ENCODE measurements at places on chromosomes 2 and 18.

GRCh38 chr2:36290306-36290856 is 65.2 kb upstream of the CRIM1 start:
- DNase-seq = no peak

GRCh38 chr18:5095239-5095638 is 101.8 kb downstream of the AKAIN1 start:
- DNase-seq = no peak

GRCh38 chr18:8673256-8674209 is 31.8 kb upstream of the MTCL1 start:
- no peak for DNase-seq

DNA sequence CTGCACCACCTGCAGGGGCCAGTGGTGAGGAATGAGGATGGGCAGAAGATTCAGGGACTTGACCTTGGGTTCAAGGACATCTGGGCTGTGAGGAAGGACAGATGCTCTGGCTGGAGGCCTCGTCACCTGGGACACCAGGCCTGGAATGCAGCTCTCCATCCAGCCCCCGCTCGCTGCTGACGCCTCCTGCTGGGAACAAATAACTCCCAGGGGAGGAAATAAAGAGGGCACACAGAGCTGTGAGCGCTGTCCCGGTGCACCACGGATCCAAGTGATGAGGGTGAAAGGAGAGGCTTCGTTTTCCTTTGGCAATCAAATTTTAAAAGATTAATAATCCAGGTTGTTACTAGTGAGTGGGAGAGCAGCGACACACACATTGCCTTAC is 368.0 kb upstream of the MYT1L start:
- DNase-seq = no peak

- DNase-seq = no peak
Observed at GRCh38 chr2:144084114-144084661, 435.7 kb downstream of the ZEB2 start.

GRCh38 chr2:54063967-54064535 is 51.4 kb upstream of the ACYP2 start:
- no peak for DNase-seq

DNA sequence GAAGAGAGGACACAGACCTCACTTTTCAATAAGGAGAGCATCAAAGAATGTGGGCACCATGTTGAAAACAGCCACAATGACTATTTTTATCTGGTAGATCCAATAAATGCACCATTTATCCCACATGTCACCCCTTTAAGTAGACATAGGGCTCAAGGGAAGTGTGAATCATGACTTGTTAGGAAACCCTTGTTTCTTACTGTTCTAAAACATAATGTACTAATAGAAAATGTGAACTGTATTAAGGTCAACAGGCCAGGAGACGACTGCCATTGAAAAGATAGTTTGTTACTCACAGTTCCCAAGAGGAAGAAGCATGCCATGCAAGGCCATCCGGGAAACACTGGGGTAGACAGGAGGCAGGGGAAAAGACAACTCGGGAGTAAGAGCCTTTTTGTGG is 137.7 kb downstream of the EN1 start:
- no peak for DNase-seq

GRCh38 chr2:126227250-126227649 is 428.7 kb upstream of the GYPC start:
- DNase-seq = no peak

- DNase-seq = no peak
Observed at GRCh38 chr2:15829985-15830384, 110.4 kb upstream of the MYCN start.

DNA sequence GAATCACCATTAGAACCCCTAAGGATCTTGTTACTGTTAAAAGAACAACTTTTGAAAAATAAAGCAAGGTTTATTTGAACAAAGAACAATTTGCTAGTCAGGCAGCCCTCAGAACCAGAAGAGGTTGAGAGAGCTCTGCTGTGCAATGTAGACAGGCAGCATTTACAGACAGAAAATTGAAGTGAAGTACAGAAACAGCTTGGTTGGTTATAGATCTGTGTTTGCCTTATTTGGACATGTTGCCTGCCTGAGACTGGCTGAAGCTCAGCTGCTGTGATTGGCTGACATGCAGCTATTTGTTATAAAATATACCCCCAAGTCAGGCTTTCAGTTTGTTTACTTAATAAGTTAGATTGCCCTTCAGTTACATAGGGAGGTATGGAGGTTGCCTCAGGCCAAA is 12.5 kb downstream of the MSTN start:
- DNase-seq = no peak

DNA sequence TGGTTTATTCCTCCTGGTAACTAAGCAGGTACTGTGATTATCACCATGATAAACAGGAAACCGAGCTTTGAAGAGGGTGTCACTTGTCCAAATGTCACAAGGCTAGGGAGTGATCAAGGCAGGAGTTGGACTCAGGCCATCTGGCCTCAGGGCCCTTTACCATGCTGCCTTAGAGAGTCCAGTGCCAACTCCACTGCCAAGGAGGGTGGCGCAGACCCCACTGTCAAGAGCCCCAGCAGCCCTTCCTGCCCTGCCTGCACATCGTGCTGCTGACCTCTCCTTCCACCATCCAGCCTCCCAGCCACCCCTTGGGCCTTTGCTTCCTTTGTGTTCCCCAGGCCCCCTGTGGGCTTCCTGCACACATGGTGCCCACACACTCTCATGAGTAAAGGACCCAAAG is 48.3 kb downstream of the TNS1 start:
- no peak for DNase-seq

- no peak for DNase-seq
Observed at GRCh38 chr2:186485576-186485870, 537 bp upstream of the ZC3H15 start.

DNA sequence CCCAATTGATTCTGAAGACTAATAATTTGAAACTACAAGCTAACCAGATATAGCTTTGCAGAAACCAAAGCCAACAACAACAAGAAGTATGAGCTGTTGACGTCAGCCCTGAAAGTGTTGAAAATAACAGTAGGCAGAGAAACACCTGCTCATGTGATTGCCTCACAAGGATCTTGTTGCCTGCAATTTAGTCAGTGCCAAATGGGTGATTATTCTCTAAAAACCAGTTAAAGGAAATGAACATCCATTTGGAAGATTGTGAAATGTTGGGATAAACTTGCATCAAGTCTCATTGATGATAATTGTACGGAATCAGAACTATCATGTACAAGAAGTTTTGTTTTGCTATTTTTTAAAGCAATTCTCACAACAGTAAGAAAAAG is 2.8 kb downstream of the CYTIP start:
- no peak for DNase-seq

DNA sequence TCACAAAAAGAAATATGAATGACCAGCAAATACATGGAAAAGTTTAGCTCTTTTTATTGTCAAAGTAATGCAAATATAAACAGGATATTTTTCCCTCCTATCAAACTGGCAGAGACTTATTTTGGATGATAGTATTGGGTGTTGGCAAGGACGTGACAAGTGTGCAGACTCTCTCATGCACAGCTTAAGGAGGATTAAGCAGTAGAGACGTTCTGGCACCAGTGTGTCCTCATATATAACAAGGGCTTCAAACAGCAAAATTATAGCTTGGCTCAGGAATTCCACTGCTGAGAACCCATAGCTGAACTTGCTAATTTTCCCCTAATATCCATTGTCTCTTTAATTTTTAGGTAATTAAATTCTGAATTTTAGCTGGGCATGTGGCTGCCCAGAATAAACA is 114.4 kb downstream of the FAM124B start:
- no peak for DNase-seq

DNA sequence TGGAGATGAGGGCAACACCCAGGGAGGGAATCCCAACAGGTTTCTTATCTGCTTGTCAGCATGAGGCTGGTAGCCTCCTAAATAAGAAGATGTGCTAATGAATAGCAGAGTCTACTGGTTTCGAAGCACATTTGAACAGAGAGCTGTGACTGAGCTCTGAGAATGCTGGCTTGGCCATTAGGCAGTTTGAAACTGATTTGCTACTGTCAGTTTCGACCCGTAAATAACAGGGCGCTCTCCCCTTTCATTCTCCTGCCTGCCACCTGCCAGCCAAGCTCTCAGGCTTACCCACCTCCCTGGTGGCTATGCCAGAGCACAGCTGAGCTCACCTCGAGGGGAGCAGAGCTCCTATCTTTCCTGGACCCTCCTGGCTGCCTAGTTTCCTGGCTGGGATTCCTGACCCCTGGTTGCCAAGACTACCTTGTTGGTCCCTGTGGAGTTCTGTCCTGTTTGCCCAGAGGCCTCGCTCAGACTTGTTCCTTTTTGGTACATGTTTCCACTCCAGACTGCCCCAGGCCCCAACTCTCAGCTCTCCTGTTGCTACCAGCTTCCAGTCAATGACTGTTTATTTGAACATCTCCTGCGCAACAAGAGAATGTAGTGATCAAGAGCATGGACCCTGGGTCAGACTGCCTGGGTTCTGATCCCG is 102.3 kb upstream of the ALPP start:
- DNase-seq = no peak

DNA sequence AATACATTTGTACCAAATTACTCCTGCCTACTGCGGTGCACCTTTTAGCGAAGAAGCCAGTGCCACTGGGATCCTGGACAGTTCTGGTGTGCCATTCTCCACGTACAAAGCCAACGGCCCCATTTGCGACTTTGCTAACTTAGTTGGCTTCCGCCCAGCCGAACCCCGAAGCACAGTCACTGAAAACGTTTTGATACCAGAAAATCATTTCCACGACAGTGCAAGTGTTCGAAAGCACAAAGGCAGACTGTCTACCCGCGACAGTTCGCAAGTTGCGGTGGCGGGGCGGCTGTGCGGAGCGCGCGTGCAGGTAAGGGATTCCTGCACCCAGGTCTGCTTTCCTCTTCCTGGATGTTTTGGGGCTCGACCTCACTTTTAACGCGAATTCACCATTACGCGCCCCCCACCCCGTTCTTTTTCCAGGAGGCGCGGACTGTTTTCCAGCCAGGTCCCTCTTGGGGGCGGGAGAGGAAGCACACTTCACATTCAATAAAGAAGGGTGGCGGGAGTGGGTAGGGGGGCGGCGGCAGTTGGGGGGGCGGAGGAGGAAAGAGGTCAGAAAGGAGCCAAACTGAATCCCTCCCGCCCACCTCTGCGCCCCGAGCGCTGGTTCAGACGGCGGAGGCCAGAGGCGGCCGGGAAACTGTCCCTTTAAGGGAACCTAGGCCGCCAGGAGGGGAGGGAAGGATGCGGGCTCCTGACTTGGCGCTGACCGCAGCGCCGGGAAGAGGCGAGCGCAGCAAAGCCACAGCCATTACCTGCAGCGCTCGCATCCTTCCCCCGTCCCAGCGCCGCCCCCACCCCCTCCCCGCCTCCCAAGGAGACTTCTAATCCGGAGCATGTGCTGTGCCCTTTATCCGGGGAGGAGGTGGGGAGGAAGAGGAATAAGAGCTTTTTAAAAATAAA is 107.4 kb upstream of the KCTD1 start:
- DNase-seq = no peak

DNA sequence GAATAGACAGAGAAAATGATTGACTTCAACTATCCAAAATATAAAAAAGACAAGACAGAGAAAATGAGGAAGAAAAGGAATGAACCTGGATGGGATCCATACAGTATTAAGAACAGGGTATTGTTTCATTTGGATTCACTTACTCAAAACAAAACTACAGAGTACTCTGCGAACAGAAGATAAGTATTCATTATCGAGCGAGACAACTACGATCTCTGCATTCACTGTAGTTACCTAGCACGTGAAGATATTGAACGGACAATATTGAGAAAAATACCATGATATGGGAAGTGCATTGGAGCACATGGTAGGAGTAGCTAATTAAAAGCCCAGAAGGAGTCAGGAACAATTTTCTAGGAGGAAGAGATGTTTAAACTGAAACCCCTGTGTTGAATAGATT is 1.0 kb upstream of the ORC2 start:
- DNase-seq = no peak

DNA sequence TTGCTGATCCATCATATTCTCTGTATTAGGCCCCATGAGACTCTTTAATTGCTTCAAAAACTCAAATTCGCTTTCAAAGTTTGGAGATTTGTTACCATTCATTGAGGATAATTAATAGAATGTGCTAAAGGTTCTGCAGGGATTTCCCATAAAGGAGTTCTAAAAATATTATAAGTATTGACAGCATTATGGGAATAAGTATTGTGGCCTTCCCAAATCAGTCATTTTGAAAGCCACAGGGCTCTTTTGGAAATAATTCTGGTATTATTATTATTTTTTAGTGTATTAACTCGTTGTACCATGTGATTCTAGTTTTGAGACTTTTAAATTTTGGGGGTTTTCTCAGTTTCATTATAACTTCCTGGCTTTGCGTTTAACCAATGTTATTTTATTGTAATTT is 37.1 kb downstream of the LCLAT1 start:
- no peak for DNase-seq

DNA sequence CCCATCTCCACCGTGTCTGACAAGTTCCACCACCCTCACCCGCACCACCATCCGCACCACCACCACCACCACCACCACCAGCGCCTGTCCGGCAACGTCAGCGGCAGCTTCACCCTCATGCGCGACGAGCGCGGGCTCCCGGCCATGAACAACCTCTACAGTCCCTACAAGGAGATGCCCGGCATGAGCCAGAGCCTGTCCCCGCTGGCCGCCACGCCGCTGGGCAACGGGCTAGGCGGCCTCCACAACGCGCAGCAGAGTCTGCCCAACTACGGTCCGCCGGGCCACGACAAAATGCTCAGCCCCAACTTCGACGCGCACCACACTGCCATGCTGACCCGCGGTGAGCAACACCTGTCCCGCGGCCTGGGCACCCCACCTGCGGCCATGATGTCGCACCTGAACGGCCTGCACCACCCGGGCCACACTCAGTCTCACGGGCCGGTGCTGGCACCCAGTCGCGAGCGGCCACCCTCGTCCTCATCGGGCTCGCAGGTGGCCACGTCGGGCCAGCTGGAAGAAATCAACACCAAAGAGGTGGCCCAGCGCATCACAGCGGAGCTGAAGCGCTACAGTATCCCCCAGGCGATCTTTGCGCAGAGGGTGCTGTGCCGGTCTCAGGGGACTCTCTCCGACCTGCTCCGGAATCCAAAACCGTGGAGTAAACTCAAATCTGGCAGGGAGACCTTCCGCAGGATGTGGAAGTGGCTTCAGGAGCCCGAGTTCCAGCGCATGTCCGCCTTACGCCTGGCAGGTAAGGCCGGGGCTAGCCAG is 1.2 kb downstream of the ONECUT2 start:
- no peak for DNase-seq

- no peak for DNase-seq
Observed at GRCh38 chr2:217752714-217753459, 249.9 kb downstream of the TNS1 start.

- no peak for DNase-seq
Observed at GRCh38 chr2:163200741-163201140, 362.2 kb upstream of the KCNH7 start.

GRCh38 chr2:223005496-223005895 is 46.5 kb upstream of the KCNE4 start:
- DNase-seq = no peak

GRCh38 chr18:27585602-27586173 is 400.6 kb upstream of the CHST9 start:
- no peak for DNase-seq

GRCh38 chr2:23385748-23386338 is 864 bp downstream of the KLHL29 start:
- no peak for DNase-seq

- DNase-seq = no peak
Observed at GRCh38 chr2:23208339-23208738, 176.6 kb upstream of the KLHL29 start.

Data from iPS DF 19.7 (cell line).